ENCODE measurements at places on chromosomes 13 and 19.

DNA sequence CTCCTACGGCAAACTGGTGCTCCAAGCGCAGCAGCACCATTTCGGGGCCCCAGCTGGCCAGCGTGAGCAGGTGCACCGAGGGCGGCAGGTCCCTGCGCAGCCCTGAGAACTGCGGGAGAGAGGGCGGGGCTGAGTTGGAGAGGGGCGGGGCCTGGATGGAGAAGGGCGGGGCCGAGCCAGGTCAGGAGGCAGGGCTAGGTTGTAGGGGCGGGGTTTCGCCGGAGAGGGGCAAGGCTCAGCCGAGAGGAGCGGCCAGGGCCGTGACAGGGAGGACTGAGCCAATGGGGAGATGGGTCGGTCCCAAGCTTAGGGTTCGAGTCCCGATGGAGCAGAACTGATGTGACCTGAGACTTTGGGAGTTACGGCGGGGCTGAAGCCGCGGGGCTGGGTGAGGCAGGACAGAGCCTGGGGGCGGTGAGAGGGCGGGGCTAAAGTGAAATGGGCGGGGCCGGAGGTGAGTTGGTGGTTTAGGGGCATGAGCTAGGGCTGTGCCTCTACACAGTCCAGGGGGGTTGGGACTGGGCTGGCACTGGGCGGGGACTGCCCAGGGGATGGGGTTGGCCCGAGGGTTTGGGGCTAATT lies 19.0 kb downstream of the MAN2B1 start:
- DNase-seq, result no peak

DNA sequence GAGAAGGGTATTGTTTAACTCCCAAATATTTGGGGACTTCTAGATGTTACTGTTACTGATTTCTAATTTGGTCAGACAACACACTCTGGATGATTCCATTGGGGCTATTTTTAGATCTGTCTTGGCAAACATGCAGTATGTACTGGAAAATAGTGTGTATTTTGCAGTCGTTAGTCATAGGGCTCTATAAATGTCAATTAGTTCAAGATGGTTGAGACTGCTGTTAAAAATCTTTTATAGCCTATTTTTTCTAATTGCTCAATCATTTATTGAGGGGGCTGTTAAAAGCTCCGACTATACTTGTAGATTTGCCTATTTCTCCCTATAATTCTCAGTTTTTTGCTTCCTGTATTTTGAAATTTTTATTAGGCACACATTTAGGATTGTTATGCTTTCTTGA lies 31.4 kb downstream of the PPP5C start:
- no peak for DNase-seq

DNA sequence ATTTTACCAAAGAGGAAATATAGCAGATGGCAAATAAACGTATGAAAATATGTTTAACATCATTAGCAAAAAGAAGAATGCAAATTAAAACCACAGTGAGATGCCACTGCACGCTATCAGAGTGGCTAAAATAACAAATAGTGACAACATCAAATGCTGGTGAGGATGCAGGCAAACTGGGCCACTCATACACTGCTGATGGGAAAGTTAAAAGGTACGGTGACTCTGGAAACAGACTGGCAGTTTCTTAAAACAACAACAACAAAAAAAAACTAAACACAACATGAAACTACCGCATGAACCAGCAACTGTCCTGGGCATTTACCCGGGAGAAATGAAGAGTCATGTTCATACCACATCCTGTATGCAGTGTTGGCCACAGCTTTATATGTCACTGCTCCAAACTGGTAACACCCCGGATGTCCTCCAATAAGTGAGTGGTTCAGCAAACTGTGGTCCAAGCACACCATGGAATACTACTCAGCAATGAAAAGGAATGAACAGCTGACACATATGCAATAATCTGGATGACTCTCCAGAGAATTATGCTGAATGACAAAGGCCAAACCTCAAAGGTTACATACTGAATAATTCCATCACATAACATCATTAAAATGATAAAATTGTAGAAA lies 22.3 kb downstream of the EPS15L1 start:
- DNase-seq, result no peak

- DNase-seq, result no peak
These were observed 2.5 kb downstream of the PRKCSH start for GRCh38 chr19:11437955-11438354.

GRCh38 chr13:98697791-98698190 lies 54.7 kb downstream of the SLC15A1 start:
- no peak for DNase-seq

GRCh38 chr13:29292045-29292444 lies 303.4 kb downstream of the SLC7A1 start:
- DNase-seq, result no peak

- DNase-seq, result no peak
These were observed 7.0 kb downstream of the TMEM221 start for GRCh38 chr19:17441241-17442021.

- DNase-seq, result no peak
These were observed 34.2 kb downstream of the NALCN start for GRCh38 chr13:101382086-101382485.

GRCh38 chr19:40599902-40600569 lies 1.1 kb upstream of the LTBP4 start:
- no peak for DNase-seq

All from effector memory CD4-positive, alpha-beta T cell (primary cell).